ENCODE measurements at places on chromosomes 6 and 20. TPM values are rescaled to one million over a fixed set of nuclear protein-coding genes. Genes with fewer than 3 reads are reported as not detected.

Gene PDYN
- not detected for total RNA-seq

Gene ZC2HC1B
- total RNA-seq, result not detected

Gene HAO1
- total RNA-seq, result not detected

Gene SLPI
- total RNA-seq, result 15.2 TPM

Gene KCNK15
- 0.79 TPM for total RNA-seq

Gene SOX4
- 9.8 TPM for total RNA-seq

Gene DAAM2
- 0.04 TPM for total RNA-seq

Gene PRDM1
- 5.6 TPM for total RNA-seq

Gene ZBTB12
- total RNA-seq, result 3.4 TPM

Gene EYS
- total RNA-seq, result not detected

Gene SRXN1
- total RNA-seq, result 221 TPM

Gene TSBP1
- total RNA-seq, result not detected

Gene PLCB4
- 19.5 TPM for total RNA-seq

Gene FBXO30
- 4.4 TPM for total RNA-seq

Gene IPCEF1
- 0.02 TPM for total RNA-seq
